RKO (cell line): ENCODE measurements at places on chromosomes 3 and 15.

DNA sequence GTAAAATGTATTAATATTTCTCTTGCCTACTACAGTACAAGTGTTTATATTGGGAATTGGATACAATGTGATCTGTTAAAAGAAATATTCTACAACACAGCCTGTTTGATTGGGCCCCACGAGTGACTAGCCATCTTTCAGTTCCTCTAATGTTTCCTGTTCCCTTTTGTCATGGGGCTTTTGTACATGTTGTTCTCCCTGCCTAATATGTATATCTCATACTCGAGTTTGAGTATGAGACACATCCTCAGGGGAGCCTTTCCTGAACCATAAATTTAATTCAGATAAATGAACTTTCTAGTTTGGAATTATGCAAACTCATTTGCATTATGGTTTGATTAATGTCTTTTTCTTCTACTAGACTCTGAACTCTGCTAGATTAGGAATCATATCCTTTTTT, 65.5 kb downstream of the MEF2A start:
- DNase-seq = no peak

GRCh38 chr15:70636540-70637165, 126.7 kb downstream of the UACA start:
- no peak for DNase-seq

DNA sequence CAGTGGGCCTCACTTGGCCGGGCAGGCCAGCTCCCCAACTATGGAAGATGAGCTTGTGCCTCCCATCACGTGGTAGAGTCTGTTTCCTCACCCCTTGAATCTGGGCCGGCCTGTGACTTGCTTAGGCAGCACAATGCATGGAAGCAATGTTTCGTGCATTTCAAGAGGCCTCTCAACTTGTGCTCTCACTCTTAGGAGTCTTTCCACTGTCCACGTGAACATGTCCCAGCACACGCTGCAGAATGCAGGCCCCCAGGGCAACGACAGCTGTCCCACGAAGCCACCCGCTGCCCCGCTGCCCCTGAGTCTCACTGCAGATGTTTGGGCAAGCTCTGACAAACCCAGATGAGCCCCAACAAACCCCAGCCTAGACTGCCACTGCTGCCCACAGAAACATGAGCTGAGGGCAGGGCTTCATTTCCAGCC, 27.2 kb upstream of the SLC41A3 start:
- no peak for DNase-seq

DNA sequence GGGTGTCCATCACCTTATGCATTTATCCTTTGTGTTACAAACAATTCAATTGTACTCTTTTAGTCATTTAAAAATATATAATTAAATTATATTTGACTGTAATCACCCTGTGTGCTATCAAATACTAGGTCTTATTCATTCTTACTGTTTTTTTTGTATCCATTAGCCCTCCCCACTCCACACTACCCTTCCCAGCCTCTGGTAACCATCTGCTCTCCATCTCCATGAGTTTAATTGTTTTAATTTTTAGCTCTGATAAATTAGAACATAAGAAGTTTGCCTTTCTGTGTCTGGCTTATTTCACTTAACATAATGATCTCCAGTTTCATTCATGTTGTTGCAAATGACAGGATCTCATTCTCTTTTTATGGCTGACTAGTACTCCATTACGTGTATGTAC, 16.8 kb downstream of the C3orf20 start:
- no peak for DNase-seq

GRCh38 chr15:33860754-33861153, 107.5 kb upstream of the CHRM5 start:
- DNase-seq = peak; percentile 73

GRCh38 chr3:71868876-71869275, 83.9 kb upstream of the PROK2 start:
- DNase-seq = no peak

DNA sequence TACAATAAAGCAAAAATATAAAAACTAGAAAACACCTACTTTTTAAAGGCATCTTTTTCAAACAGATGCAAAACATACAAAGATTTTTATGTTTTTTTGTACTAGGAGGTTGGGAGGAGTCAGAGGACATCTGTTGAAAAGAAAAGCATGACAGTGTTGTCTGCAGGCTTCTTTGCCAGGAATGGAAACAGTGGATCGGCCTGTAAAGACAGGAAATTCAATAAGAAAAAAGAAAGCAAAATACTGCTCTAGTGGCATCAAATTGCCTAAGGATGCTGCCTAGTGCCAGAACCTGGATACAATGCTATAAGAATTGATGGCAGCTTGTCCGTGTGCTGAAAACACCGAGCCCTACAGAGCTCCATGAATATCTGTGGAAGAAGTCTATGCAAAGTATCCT, 69.9 kb downstream of the TBC1D5 start:
- no peak for DNase-seq

GRCh38 chr3:72311425-72311824, 526.5 kb upstream of the PROK2 start:
- no peak for DNase-seq
